Mesenteric fat pad (tissue), 1 donor: ENCODE measurements at places on chromosomes 1 and 21. TPM values are rescaled to one million over a fixed set of nuclear protein-coding genes. Genes with fewer than 3 reads are reported as not detected.
A peak's percentile ranks its signal among the peaks of the same experiment; 100 is the strongest.

GRCh38 chr1:81351864-81352263 lies 448.9 kb upstream of the ADGRL2 start:
- DNase-seq = no peak

DNA sequence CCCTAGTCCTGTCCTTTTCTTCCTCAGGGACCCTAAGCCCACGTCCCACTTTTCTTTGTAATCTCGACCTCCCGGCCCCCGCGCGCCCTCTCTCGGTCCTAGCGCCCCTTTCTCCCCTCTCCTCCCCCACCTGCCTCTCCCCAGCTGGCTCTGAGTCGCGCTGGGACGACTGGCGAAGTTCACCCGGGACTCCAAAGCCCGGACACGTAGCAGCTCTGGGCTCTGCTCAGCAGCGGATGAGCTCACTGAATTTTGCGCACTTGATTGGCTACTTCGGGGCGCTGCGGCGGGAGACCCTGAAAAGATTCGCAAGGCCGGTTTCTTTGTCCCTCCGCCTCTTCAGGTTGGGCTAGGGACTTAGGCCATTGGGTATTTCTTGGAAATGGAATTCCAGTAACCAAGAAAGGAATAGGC lies 16.3 kb upstream of the ACKR1 start:
- no peak for DNase-seq

DNA sequence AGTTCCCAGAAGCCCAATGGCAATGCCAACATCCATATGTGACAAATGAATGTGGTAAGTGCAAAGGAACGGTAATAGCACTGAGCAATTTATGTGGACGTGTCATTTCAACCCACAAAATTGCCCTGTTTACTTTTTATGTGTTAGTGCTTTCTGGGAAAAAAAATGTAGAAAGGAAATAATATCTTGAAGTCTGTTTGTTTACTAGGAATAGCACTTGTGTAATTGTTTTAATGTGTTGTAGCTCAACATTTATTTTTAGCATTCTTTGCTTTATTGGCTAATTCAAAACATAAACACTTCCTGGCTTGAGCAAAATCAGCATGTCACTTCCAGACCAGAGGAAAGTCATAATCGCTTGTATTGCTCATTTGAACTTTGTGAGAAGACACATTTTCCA lies 224.8 kb upstream of the KCNK2 start:
- no peak for DNase-seq

DNA sequence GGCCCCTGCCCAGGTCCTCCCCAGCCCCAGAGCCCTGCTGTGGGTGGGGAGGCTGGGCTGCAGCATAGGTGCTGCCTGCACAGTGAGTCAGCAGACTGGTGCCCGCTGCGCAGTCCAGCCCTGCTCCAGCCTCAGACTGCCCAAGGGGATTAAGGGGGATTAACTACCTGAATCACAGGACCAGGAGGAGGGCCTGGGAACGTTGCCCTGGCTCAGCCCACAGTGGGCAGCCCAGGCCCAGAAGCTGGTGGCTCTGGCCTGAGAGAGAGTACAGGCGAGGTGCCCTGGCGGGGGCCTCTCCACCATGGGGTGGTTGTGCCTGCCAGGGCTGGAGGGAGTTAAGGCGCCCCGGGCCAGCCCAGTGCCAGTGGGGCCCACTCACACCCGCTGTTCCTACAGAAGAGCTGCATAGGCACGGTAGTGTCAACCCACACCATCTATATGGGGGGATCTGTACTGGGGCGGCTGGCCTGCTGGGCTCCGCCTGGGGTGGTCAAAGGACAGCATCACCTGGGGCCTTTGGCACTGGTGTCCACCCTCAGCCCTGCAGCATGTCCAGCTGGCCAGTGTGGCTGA lies 2.3 kb downstream of the OBSCN start:
- peak; percentile 81 for DNase-seq

DNA sequence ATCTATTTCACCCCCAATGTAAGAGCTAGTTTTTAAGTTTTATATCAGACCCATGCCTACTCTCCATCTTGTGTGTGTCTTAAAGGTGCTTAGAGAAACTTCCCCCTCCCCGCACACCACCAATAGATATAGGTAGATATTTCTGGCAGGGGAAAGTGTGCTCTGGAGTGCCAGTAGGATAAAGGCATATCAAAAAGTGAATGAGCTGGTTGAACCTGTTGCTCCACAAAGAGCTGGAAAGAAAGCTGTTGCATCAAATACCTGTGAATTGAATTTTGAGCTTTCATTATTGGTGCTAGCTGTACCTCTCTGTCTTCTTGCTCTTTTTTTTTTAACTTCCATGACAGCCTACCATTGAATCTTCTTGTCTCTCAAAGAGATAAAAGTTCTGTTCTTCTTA lies 32.8 kb downstream of the ARID1A start:
- DNase-seq = no peak

DNA sequence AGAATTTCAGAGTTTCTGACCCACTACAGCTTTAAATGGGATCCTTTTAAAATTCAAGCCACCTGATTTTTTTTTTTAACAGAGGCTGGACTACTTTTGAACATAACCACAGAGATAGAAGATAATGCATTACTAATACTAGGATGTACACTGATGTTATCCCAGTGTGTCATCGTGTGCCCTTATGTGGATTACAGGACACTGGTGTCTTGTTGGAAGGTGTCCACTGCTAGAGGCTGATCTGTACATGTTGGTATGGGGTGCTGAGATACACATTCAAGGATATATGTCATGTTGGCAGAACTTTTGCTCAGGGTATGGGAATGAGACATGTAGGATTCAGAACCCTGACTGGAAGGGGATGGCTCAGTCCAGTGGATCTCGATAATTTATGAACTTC lies 56.3 kb downstream of the INAVA start:
- DNase-seq = no peak

DNA sequence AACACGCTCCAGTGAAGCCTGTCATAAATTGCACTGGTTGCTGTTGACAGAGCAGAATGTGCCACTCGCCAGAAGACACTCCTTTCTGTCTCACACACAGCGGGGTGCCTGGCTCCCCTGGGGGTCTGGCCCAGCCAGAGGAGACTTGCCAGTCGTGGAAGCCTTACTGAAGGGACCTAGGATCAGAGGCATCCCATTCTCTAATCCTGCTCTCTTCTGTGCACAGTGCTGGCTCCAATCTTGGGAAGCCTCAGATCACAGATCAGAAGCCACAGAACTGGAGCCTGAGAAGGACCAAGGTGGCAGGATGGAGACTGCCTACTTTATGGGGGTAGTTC lies 1.4 kb downstream of the SLC9A1 start:
- no peak for DNase-seq

DNA sequence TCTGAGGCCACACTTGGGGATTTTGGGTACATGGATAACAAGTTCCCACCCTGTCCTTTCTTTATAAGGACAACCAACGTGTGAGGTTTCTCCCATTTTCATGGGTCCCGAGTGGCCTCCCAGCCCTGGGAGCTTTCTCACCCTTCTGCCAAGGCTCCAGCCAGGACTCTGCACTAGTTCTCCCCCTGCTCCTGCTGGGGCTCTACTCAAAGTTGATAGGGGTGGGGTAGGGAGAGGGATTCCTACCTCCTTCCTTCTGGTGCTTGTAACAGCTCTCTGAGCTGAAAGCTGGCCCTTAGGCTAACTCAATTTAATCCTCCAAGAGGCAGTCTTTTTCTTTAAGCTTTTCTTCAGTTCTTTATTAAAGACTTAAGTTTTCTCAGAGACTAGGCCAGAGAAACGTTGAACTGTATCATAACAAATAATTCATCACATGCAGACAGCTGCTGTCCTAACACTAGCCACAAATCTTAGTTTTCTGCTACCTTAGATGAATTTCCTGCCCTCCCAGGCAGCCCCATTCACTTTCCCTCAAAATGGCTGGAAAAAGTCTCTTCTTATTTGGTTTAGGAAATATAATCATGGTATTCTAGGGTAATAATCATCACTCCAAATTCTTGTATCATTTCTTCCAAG lies 22.4 kb upstream of the DR1 start:
- DNase-seq = no peak

DNA sequence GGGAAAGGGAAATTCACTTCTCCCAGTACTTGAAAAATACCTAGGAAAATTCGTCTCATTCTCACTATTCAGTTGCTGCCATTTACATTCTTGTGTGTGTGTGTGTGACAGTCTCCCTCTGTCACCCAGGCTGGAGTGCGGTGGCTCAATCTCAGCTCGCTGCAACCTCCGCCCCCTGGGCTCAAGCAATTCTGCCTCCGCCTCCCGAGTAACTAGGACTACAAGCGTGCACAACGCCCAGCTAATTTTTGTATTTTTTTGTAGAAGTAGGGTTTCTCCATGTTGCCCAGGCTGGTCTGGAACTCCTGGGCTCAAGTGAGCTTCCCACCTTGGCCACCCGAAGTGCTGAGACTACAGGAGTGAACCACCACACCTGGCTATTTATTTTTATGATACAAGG lies 1.2 kb downstream of the SNAPIN start:
- DNase-seq = peak; percentile 82

DNA sequence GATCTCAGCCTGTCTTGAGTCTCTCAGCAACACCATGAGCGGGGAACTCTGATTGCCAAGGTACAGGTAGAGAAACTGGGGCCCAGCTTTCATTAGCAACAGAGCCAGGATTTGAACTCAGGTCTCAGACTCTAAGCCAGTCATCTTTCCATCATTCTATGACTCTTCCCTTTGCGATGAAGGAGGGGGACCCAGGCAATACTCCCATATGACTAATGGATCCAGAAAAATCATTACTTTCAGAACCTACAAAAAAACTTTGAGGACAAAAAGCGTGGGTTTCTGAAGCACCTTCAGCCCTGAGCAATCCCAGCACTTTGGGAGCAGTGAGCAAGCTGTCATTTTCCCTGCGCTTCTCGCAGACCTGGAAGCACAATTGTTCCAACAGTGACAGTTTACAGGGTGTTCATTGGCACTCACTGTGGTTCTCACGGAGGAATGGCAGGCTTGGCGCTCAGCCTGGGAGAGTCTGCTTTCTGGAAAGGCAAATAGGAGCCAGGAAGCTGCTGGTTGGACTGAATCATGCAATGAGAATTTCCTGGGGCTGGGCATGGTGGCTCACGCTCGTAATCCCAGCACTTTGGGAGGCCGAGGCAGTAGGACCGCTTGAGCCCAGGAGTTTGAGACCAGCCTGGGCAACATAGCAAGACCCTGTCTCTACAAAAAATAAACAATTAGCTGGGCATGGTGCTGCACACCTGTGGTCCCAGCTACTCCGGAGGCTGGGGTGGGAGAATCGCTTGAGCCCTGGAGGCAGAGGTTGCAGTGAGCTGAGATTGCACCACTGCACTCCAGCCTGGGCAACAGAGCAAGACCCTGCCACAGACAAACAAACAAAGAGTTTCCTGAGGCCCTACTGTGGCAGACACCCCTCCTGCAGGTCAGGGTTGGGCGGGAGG lies 40.1 kb downstream of the SLC2A7 start:
- no peak for DNase-seq

- no peak for DNase-seq
These were observed 6.4 kb downstream of the MGST3 start for GRCh38 chr1:165637427-165637826.

GRCh38 chr1:96978901-96979300 lies 257.3 kb downstream of the PTBP2 start:
- no peak for DNase-seq

DNA sequence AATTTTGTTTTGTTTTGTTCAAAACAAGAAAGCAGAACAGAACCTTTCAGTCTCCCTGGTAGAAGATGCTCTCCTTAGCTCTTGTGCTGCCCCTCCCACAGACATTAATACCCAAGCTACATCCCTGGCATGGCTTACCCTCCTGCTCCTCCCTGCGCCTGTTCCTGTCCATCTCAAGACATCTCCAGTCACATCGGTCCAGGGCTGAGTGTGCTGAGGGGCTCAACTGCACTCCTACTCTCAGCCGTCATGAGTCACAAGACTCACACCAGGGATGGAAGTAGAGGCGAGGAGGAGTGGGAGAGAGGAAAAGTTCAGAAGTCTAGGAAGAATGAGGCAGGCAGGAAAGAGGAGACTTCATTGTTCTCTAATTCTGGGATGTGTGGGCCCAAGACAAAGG lies 9.2 kb upstream of the TACSTD2 start:
- no peak for DNase-seq

GRCh38 chr1:5639106-5639722 lies 353.0 kb downstream of the NPHP4 start:
- DNase-seq = peak; percentile 62

- DNase-seq = peak; percentile 96
These were observed at the start of gene MTFR1L for GRCh38 chr1:25819491-25820246. Gene MTFR1L, plus strand, starts transcription at chr1:25819954. Its CDS starts 3,151 bp downstream, at chr1:25823105.

GRCh38 chr1:204578867-204579664 lies 62.9 kb downstream of the MDM4 start:
- no peak for DNase-seq

DNA sequence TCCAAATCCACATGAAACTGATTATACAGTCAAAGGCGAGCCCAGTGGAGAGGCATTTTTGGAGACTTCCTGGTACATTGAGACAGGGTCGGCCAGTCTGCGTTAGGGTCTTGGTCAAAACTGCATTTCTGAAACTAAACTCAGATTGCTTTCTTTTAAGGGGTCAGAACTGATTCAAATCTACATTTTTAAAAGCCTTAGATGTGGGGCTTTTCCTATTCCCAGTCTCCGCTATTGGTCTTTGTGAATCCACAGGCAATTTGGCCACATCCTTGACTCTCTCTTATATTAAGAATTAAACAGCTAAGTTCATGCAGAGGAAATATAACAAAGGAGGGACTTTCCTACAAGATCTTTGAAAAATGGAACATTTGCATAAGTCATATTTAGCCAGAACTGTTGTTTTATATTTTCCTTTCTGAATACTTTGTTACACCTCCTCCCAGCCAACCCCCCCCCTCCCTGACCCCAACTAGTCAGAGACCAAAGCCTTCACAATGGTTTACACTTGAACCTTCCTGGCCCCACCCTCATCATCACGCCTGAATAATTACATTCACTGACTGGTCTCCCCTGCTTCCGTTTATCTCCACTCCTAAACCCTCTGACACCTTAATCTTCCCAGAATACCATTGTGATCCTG lies 30.9 kb downstream of the SELL start:
- no peak for DNase-seq

DNA sequence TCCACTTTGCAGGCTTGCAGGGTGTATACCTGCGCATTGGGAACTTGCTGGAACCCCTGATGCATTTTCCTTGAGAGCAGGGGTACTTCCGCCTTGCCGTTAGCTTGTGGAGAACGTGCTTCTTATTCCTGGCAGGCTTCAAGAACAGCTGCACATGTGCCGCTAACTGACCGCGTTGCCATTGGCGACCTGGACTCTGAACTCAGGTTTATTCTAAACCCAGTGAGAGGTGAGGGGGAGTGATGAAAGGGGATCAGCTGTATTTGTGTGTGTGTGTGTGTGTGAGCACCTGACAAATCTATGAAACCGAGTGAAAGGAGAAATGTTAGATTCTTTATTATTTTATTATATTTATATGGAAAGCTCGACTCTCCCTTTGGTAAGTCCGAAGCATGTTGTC lies 128.6 kb downstream of the HUNK start:
- DNase-seq = peak; percentile 39

Gene DENND2C
- 2.6 TPM for total RNA-seq

Gene ANGPTL3
- total RNA-seq = not detected

Gene RXRG
- 1.4 TPM for total RNA-seq

Gene VWA5B1
- total RNA-seq = not detected

Gene IL12RB2
- 3.4 TPM for total RNA-seq

Gene RIPPLY3
- not detected for total RNA-seq

Gene SH2D1B
- 0.61 TPM for total RNA-seq

Gene SMIM1
- 3.7 TPM for total RNA-seq

Gene TXLNA
- total RNA-seq = 54.5 TPM
